ENCODE measurements at places on chromosomes 12 and 14.
A peak's percentile ranks its signal among the peaks of the same experiment; 100 is the strongest.

DNA sequence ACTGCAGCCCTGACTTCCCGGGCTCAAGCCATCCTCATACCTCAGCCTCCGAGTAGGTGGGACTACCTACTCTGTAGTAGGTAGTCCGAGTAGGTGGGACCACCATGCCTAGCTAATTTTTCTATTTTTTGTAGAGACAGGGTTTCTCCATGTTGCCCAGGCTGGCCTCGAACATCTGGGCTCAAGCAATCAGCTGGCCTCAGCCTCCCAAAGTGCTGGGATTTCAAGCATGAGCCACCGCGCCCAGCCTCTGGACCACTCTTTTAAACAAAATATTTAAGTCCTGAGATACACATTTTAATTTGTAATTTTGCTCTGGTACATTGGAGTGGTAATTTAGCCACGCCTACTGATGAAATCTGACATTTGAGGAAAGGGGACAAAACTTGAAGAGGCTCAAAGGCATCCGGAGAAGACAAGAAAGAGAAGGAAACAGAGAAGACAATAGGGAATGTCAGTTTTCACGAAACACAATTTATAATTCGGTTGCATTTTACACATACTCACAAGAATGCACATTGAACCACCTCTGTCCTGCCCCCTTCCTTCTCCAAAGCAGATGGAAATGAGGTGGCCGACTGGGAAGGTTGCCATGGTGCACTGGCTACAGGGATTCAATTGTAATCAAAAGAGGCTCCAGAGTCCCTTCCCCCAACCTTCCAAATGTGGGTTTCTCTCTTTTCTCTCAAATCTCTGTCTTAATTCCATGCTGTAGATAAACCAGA is 9.7 kb upstream of the TUBA1A start:
- no peak for DNase-seq

GRCh38 chr12:63045020-63045860 is 105.8 kb downstream of the AVPR1A start:
- no peak for DNase-seq

- no peak for DNase-seq
Measured at GRCh38 chr12:5977556-5977955, 32.5 kb upstream of the ANO2 start.

DNA sequence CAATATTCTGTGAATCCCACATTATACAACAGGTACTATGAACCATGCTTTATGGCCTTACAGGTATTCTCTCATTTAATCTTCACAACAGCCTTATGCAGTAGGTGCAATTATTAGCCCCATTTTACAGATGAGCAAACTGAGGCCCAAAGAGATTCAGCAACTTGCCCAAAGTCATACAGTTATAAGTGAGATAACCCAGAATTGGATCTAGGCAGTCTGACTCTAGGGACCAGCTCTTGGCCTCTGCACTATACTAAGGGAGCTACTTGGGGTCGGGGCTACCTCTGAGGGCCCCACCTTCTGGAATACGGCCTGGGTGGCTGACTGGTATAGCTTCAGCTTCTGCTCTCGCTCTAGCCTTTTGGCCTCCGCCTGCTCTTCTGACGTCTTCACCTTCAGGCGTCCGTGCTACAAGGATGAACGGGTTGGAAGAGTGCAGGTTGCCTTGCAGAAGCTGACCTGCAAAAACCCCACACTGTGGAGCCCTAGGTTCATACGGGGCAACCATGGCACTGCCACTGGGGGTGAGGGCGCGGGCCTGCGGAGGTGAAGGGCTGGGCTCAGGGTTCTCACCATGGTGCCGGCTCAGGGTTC is 762 bp downstream of the RABGGTA start:
- no peak for DNase-seq

DNA sequence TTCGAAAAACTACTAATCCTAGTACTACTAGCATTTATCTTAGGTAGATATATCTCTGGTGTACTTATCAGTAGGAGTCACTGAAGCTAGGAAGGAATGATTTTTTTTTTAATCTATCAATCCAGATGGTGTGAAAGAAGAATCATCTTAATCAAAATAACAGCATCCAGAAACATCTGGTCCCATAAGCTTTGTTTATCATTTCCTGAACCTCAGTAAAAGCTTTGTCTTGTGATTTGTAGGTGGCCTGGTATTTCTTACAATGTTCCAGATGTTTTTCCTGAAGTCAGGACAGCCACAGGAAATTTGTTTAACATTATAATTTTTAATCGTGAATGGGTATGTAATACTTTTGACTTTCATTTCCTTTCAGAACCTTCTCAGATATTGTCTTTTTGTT is 28.0 kb upstream of the LUM start:
- DNase-seq = no peak

DNA sequence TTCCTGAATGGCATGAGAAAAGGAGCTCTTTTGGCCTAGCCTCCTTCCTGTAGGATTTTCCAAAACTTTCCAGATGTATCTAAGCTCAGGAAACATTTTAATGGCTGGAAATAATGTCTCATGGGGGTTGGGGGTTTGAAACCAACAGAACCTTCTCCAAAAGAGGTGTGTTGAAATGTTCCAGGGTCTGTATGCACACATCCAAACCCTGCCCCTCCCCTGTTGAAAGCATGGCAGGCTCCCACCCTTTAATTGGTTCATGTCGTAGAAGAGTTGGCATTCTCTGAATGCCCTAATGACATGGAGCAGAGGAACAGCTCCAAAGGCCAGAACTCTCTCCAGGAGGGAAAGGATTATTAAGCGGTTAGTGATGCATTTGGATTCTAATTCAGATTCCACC is 353.2 kb downstream of the ZFP36L1 start:
- DNase-seq = no peak

- peak; percentile 7 for DNase-seq
Measured at GRCh38 chr14:47278233-47278842, 397.1 kb downstream of the MDGA2 start.

DNA sequence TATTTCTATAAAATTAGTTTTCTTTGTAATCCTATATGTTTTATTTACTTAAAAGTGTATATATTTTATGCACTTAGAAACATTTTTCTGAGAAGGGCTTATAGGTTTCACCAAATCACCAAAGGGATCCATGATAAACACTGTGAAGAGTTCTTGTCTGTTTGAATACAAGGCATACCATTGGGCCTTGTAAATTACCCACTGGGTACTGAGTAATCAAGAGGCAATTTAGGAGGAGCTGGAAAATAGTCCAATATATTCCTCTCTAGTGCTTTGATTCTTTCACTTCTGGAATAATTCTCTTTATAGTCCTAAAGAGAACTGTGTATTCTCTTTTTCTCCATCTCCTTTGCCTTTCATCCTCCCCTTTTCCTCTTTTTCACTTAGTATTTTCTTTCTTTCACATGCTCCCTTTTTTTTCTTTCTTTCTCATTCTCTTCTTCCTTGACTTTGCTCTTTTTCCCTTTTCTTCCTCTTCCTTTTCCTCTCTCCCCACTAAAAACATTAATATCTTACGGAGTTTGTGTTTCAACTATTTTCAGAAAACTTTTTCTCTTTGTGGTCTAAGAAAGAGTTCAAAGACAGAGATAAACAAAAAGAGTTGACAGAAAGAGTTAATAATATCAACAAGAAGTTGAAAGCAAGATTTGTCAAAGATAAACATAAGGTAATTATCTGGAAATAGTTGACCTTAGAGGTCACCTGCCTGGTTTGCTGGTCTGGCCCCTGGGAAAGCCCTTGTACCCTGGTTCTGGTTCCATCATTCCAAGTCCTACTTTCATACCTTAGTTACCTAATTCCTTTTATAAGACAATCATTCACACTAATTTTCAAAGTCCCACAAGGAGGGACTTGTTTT is 435.3 kb downstream of the RAD51B start:
- DNase-seq = no peak

GRCh38 chr14:106625186-106625585 is 1098.8 kb downstream of the TMEM121 start:
- DNase-seq = no peak

- no peak for DNase-seq
Measured at GRCh38 chr14:31261859-31262731, 54.5 kb upstream of the HECTD1 start.

GRCh38 chr12:113298861-113299545 is 35.9 kb downstream of the SLC8B1 start:
- no peak for DNase-seq

- DNase-seq = no peak
Measured at GRCh38 chr12:6638305-6638704, 2.5 kb upstream of the LPAR5 start.

DNA sequence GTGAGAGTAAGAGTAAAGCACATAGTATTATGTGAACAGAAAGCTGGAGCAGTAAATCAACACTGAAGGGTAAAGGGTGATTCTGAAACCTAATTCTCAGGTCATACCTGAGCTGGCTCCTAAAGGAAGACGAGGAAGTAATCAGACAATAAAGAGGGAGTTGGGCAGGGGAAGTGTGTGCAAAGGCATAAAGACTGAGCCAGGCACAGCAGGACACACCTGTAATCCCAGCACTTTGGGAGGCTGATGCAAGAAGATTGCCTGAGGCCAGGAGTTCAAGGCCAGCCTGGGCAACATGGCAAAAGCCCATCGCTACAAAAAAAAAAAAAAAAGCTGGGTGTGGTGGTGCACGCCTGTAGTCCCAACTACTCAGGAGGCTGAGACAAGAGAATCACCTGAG is 9.6 kb downstream of the ARF3 start:
- no peak for DNase-seq

GRCh38 chr14:34548472-34548981 is 9.0 kb upstream of the EAPP start:
- no peak for DNase-seq

- DNase-seq = peak; percentile 71
Measured at GRCh38 chr12:113174461-113175384, 10.6 kb downstream of the DDX54 start.

DNA sequence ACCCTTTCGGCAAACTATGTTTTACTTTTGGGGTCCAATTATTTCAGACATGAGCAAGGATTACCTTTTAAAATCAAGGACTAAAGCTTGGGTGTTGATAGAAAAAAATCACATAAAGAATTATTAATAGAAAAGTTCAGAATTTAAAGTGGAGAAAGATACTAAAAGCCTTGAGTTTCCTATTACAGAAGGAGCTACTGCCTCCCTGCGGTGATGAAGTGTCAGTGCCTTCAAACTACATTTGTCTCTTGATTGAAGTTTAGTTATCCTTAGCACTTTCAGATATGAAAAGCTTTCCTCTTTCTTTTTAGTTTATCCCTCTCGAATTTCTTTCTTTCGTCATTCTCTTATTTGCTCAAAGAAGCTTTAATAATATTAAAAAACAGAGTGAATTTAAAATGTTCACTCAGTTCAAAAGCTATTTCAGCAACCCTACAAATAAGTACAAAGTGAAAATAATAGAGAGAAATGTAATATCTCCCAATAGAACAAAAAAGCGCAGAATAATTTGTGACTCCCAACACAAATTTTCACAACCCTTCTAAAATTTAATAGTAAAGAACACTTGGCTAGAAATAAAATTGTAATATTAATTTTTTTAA is 87.6 kb downstream of the SEC23A start:
- no peak for DNase-seq

DNA sequence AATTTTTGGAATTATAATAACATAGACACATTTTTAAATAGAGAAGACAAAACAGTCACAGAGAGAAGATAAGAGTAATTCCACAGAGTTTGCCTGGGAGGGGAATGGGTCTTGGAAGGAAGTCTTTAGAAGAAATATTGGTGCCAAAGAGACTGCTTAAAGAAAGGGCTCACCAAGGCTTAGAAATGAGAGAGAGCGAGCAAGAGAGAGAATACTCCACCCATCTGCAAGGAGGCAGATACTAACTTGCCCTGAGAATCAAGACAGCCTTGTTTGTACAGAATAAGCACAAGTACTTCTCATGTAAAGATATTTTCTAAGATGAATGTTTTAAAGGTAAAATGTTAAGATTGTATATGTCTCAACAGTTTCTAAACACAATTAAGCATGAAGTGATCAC is 165.5 kb downstream of the SLC38A4 start:
- DNase-seq = no peak

DNA sequence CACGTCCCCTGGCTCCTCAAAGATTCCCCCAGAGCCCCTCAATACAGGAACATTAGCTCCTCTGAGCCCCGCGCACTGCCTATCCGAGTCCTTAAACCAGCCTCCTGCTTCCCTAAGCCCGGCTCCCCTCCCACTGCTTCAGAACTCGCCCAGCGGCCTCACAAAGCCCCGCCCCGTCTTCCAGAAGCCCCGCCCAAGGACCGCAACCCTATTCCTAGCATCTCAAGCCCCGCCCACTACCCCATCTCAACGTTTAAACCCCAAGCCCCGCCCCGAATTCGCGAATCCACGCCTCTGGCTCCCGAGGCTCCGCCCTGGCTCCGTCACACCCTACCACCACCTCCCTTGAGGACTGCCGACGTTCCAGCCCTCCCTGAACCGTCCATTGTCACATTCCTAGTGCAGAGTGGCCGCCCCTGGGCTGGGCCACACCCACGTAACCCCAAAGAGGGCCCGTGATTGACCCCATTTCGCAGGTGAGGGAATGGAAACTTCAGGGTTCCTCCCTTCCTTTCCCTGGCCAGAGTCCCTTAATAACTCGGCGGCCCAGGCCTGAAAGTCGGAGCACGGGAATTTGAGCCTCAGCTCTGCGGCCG is 646 bp upstream of the CORO1C start:
- DNase-seq = peak; percentile 98

- no peak for DNase-seq
Measured at GRCh38 chr14:100104523-100105300, 39.5 kb downstream of the EVL start.

- no peak for DNase-seq
Measured at GRCh38 chr12:83886479-83886878, 1026.1 kb downstream of the SLC6A15 start.

DNA sequence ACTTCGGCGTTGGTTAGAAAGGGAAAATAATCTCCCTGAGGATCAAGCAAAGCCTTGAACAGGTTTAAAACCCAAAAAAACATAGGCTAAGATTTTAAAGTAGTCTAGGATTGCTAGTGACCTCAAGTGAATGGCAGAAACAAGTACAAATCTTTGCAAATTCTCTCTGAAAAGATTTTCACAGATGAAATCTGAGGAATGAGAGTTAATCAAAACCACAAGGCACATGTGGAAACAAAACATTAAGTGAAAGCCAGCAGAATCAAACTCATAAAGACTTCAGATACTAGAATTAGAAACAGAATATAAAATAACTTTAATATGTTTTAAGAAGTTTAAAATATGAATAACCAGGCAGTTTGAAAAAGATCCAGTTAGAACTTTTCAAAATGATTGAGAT is 52.2 kb upstream of the CFL2 start:
- DNase-seq = no peak

DNA sequence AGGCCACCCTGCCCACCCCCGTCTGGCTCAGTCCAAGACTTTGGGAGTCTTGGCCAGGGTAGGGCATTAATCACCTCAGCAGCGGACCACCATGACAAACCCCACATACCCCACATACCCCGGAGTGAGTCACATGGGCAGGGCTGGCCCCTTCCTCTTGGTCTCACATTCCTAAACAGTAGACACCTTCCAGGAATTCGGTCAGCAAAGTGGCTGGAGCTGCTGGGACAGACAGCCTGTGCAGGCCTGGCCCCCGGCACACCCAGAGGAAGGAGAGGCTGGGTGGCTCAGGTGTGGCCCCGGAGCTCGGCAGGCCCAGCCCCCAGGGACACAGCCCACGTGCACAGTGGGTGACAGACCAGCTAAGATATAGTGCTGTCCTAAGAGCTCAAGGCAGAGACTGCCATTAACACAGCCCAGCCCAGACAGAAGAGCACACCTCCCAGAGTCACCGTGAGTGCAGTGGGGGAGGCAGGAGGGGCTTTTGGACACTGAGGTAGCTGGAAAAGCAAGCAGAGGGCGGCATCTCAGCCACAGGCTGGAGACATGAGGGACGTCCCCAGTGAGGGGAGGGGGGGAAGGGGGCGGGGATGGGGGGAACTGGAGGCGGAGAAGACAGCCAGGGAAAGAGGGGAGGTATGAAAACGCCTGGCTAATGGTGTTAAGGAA is 24.0 kb downstream of the CCDC85C start:
- DNase-seq = no peak

All from stimulated activated CD4-positive, alpha-beta T cell treated with anti-CD3 and anti-CD28 coated beads, TNF-alpha, amount 100 ng/mL, for 48 hours (primary cell).